ENCODE measurements at places on chromosomes 5 and 9.
A peak's percentile ranks its signal among the peaks of the same experiment; 100 is the strongest.

DNA sequence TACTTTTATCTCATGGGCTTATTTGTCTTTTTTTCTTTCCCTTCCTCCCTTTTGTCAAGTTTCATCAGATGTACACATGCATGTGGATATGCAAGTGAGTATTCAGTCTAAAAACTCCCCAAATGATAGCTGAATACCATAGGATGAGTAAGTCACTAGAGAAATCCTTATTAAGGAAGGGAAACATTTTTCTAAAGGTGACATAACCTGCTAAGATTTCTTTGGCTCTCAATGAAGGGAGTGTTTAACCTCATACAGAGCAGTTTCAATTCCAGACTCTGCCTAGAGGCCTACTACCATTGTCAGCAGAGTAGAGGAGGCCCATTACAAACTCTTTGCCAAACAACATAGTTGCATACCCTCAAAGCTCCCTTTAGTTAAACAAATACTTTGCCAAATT lies 192.4 kb downstream of the ARHGEF28 start:
- peak; percentile 51 for DNase-seq

GRCh38 chr5:134273642-134274395 lies 47.9 kb upstream of the PPP2CA start:
- no peak for DNase-seq

- no peak for DNase-seq
Measured at GRCh38 chr5:29853711-29854220, 1339.7 kb upstream of the CDH6 start.

- no peak for DNase-seq
Measured at GRCh38 chr5:32840606-32841005, 129.5 kb downstream of the NPR3 start.

DNA sequence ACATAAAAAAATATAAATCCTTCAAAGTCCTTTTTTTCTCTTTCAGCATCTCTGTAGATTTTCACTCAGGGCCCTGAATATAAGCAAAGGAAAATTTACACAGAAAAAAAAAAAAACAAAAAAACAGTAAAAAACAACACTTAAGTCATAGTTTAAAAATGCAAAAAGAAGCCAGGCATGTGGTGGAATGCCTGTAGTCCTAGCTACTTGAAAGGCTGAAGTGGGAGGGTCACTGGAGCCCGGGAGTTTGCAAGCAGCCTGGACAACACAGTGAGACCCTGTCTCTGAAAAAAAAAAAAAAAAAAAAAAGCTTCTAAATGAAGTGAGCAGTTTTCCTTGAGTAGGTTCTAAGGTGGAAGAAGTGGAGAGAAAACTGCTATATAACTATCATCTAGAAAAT lies 55.0 kb upstream of the BNC2 start:
- no peak for DNase-seq

GRCh38 chr9:122058051-122058450 lies 35.1 kb downstream of the TTLL11 start:
- no peak for DNase-seq

- no peak for DNase-seq
Measured at GRCh38 chr5:148469501-148469935, 85.8 kb downstream of the FBXO38 start.

- DNase-seq: no peak
Measured at GRCh38 chr5:168844922-168845296, 265.7 kb upstream of the PANK3 start.

GRCh38 chr9:121744002-121744686 lies 92.7 kb downstream of the DAB2IP start:
- no peak for DNase-seq

DNA sequence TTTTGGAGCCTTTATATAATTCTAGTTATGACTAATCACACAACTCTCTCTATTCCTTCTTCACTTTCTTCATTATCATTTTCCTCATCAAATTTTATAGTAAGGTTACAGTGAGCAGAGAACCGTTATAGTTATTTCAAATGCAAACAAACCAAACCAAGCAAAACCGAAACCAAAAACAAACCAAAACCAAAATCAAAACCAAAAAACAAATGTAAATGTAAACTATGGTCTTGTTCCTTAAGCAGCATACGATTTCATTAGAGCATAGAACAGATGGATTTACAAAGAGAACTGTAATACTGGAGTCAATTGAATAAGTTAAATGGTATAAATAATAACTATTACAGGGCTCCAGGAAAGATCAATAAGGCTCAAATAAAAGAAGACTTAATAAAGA lies 447.1 kb downstream of the LRRC70 start:
- DNase-seq: no peak

- DNase-seq: no peak
Measured at GRCh38 chr9:89011683-89012082, 20.4 kb downstream of the S1PR3 start.

DNA sequence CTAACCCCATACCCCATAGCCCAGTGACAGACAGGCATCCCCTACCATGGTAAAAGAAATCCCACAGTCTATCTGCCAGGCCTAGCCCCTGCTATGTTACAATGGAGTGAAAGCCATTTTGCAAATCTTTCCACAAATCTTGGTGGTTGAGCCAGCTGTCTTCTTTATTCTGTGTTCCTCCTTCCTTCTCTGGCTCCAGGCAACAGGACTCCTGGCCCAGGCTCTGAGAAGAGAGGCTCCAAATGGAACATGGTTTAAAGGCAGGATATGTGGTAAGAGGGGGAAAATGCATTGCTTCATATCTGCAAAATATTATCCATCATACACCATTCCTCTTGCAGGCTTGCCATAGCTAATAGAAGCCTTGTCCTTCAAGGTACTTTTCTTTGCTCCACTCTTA lies 25.2 kb downstream of the FGF1 start:
- DNase-seq: no peak

GRCh38 chr5:171649075-171649401 lies 136.6 kb upstream of the SMIM23 start:
- DNase-seq: no peak

DNA sequence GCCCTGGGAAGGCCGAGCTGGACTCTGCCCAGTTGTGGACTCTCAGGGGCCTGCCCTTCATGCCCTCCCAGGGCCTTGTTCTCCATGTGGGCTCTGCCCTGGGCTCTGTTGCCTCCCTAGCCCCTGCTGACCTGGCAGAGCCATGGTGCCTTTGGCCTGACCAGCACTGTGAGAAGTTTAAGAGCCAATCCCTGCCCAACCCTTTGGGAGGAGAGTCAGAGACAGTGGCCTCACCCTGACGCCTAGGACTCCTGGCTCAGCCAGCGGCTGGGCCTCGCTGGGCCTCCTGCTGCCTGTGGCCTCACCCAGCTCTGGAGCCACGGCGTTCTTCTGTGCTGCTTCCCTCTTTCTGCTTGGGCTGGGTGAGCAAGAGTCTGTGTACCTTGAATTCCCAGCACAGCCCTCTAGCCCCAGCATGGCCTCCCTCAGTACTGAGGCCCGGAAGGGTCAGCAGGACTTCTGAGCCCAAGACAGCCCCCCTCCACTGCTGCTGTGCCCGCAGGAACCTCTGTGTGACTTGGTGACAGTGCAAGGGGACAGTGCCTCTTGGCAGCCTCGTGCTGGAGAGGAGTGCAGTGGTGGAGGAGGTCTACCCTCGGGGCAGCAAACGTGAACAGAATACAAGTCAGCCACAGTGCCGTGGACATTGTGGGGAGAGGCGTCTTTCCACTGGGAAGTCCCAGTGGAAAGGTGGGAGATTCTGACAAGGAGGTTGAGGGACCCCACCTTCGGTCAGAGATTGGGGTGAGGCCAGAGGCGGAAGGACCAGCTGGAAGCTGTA lies 97.4 kb downstream of the CACNA1B start:
- DNase-seq: no peak

GRCh38 chr5:176577312-176578176 lies 28.4 kb downstream of the CDHR2 start:
- DNase-seq: no peak

DNA sequence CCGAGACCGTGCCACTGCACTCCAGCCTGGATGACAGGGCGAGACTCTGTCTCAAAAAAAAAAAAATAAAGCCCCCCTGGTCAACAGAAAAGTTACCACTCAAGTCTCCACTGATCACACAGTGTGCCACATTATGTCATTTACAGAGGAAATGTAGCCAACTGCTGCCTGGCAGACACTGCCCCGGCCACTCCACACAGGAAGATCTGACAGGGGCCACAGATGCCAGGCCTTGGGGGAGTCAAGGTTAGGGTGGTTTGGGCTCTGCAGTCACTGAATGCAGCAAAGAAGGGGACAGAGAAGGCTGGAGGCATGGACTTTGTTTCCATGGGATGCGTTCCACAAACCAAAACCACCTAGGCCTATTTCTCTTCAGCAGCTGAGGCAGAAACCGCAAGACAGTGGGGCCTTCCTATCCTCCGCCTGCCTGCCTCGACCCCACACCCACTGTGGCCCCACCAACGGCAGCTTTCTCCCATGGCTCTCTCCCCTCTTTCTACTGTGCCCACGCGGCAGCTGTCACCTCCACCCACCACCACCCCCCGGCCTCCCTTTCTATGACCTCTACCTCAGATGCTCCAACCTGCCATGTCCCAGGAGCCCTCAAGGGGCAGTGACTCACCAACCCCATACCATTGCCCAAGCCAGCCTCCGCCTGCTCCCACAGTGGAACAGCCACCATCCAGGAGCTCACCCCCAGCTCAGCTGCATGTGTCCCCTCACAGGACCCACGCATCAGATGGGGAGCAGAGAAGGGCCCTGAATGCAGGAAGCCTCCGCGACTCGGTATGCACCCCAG lies 12.4 kb downstream of the IPPK start:
- DNase-seq: no peak

DNA sequence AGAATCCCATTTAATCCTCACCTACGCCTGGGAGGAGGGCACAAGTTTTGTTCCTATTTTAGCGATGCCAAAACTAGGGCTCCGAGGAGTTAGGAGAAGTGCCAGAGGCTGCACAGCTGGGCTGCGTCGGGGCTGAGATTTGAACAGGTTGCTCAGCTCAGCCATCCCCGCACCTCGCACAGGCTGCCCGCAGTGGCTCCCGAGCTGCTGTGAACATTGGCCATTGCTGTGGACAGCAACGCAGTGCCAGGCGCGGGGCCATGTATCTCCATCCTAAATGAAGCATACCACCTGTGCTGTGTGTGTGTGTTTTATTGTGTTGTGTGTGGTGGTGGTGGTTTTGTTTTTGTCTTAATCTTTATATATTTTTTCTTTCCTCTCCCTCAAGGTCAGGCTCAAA lies 52.0 kb downstream of the AK8 start:
- no peak for DNase-seq

GRCh38 chr5:138945421-138946240 lies 70.5 kb upstream of the LRRTM2 start:
- DNase-seq: no peak

- DNase-seq: no peak
Measured at GRCh38 chr5:180290568-180291233, 1.2 kb downstream of the MAPK9 start.

DNA sequence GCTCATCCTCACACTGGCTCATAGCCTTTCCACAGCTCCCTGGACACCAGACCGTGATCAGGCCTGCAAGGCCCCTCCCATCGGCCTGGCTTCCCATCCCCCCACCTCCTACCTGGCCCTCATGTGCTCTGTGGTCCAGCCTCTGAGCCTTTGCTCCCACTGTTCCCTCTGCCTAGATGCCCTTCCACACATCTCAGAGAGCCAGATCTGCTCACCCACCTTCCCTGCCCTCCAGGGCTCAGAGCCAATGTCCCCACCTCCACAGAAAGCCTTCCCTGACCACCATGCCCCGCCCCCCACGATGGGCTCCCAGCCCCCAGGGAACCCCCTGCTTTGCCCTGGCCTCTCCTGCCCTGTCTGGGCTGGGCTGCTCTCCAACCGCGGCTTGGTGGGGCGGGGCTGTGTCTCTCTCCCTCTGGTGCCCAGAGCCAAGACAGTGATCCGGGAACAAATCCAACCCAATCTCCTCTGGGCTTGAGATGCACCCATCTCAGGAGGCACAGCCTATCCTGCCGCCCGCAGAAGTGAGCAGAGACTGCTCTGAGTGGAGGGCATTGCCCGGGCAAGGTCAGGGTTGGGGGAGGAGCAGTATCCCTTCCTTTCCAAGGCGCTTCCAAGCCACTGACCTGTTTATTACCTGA lies 1.6 kb downstream of the NINJ1 start:
- no peak for DNase-seq

- no peak for DNase-seq
Measured at GRCh38 chr5:137937994-137938750, 48.9 kb downstream of the PKD2L2 start.

DNA sequence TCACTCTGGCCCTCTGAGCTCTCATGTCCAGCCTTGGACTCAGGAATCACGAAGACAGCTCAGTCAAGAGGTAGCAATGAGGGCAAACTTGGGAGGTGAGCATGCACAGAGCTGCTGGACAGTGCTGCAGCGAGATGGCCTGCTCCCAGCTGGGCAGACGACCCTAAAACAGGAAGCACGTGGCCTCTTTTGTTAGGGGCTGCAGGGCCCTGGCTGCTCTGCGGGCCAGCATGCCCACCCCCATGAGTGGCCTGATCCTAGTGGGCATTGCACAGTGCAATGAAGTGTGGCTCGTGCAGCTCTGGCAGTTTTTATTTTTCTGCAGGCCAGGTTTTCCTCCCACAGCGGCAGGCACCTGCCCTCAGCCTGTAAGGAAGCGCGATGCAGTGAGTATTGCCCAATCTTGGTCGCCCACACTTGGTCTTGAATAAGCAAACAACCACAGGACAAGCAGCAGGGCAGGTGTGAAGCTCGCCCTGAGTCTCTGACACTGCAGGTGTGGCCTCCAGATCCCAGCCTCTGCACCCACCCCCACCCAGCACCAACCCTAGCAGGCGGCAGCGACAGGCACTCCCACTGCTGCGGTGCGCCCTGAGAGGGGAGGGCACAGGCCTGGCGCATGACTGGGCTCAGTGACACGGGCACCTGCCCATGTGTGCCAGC lies 60.8 kb downstream of the SEMA4D start:
- DNase-seq: no peak

DNA sequence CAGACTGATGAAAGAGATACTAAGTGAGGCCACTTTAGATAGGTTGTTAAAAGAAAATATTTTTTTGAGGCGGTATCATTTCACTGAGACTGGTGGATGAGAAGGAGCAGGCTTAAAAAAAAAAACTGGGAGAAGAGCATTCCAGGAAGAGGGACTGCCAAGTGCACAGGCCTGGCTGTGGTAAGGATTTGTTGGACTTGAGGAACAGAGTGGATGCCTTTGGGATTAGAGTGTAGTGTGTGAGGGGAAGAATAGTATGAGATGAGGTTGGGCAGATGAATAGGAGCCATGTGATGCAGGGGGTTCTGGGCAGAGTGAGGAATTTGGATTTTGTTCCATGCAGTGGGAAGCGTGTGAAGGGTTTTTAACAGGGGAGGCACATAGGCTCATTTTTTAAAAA lies 57.9 kb downstream of the PBX3 start:
- DNase-seq: peak; percentile 67
